Stimulated activated CD4-positive, alpha-beta T cell treated with anti-CD3 and anti-CD28 coated beads, Interleukin-4, amount 100 ng/mL, for 48 hours (primary cell): ENCODE measurements at places on chromosomes 5 and 9.

- no peak for DNase-seq
Observed at GRCh38 chr5:30880514-30880913, 313.0 kb upstream of the CDH6 start.

DNA sequence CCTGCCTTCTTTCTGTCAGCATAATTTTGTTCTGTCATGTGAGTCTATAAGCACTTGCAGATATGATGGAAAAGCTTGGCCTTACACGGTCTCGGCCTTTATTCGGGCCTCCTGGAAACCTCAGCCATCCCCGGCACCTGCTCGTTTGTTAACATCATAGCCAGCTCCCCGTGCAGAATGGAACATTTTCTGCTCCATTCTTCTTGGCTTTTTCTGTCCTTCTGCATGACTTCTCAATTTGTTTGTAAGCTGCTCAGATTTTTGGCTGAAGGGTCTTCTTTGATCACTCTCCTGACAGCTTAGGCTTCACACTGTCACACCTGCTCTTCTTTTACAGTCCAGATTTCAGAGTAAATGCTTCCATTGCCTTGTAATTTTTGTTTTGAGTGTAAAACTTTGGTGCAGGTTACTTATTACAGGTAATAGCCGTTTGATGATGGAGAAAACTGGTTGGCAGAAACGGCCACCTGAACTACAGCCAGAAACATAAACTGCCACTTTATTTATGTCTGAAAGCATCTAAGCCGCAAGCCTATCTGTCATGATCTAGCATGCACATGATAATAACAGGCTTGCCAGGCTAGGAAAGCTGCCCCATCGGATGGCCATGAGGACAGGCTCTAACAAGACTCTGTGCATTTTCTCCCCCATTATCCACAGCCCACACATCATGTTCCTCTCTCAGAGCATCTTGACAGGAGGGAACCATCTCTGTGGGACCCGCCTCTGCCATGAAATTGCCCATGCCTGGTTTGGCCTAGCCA, 197.0 kb downstream of the AOPEP start:
- DNase-seq = no peak

- DNase-seq = no peak
Observed at GRCh38 chr5:163585206-163585605, 79.8 kb downstream of the MAT2B start.

DNA sequence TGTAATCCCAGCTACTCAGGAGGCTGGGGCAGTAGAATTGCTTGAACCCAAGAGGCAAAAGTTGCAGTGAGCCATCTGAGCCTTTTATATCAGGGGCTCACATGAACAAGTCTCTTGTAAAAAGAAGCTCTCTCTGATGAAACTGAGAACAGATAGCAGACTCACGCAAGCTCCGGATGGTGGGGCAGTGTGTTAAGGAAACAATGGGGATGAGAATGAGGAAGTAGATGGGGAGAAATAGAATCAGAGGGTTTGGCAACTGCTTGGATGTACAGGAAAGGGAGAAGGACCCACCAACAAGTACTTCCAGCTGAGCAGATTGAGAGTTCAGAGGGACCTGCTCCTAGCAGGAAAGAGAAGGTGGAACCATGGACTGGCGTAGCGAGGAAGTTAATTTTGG, 18.6 kb downstream of the TMEM252 start:
- no peak for DNase-seq

DNA sequence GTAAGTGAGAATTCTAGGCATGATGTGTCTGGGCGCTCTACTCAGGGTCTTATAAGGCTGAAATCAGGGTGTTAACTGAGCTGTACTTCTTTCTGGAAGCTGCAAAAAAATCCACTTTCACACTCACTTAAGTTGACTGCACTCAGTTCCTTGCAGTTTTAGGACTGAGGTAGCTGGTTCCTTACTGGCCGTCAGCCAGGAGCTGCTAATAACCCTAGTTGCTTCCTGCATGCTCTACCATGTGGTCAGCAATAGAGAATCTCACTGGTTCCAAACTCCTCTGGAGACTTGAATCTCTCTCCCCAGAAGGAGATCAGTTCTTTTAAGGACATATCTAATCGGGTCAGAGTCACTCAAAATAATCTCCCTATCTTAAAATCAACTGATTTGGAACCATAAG, 911.2 kb downstream of the EFNA5 start:
- no peak for DNase-seq

DNA sequence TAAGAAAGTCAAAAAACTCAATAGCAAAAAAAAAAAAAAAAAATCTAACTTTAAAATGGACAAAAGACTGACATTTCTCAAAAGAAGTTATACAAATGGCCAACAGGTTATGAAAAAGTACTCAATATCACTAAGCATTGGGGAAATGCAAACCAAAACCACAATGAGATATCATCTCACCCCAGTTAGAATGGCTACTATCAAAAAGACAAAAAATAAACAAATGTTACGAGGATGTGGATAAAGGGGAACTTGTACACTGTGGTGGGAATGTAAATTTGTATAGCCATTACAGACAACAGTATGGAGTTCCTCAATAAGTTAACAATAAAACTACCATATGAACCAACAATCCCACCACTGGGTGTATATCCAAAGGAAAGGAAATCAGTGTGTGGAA, 37.2 kb downstream of the ENC1 start:
- DNase-seq = no peak

DNA sequence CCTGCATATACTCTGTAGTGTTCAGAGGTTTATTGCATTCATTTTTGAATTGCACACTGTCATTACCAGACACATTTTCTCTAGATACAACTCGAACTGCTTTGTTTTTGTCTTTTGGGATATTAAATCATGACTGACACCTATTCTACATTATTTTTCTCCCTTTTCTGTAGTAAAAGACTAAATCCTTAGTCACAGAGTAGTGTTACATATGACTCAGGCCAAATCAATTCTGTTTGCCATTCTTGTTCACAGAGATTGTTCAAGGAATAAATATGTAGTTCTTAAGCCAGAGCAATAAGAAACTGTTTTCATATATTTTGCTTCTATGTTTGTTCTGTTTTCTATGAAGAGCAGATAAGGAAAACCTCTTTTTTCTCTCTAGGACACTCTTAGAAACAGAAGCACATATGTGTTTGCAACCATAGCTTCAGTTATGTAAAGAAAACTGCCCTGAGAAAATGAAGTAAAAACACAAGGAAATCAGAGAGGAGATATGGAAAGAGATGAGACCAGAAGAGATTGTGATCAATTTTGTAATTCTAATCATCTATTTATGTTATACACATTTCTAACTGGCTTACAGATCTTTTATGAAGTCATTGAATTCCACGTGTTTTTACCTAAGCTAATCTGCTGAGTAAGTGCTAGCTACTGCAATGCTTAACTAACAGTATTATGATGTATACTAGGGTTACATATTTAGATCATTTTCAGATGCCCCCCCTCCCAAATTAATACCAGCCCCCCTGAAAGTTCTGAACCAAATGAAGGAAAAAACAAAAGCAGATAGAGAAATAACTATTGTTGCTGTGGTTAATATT, 1995.6 kb upstream of the CDH6 start:
- no peak for DNase-seq

DNA sequence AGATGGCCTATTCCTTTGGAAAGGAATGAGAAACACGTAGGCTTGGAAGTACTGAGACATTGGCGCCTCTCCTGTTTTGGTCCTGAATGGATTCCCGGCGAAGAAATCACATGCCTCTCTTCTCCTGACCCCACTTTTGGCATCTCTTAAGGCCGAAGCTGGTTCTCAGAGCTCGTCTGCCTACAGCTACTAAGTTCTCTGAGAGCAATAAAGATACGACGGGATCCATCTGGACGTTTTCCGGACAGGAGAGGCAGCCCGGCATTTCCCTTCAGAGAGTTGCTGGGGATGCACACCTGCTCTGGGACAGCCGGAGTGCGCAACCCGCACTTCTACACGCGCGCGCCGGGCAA, 336.8 kb upstream of the PUM3 start:
- DNase-seq = no peak

DNA sequence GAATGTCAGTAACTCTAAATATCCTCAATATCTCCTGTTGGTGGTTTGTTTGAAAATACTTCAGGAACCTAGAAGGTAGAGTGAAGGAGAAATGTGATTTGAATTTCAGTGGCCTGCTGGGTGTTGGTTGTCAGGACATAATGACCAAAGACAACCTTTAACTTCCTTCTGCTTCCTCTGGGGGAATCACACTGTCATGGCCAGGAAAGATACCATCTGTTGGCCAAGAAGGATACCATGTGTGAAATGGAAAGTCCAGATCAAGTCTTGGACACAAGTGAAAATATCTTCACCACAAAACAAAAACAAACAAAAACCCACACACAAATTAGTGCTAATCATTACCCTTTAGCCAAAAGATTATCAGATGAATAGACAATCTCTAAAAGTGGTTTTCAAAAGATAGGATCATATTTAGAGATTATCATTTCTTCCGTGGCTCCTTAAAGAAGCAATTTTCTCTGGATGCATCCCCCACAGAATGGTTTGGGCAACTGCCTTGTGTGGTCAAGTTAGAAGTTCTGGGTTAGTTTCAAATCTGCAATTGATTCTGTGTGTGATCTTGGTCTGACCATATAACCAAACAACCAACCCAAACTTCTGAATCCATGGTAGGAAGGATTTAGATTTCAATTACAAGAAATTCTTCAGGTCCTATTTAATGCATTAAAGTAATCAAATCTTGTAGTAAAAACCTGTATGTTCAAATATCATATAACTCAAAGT, 1.6 kb downstream of the C1QTNF3 start:
- no peak for DNase-seq

GRCh38 chr5:111280282-111280951, 56.2 kb downstream of the CAMK4 start:
- DNase-seq = no peak

GRCh38 chr5:44868541-44868940, 59.8 kb downstream of the MRPS30 start:
- DNase-seq = no peak

DNA sequence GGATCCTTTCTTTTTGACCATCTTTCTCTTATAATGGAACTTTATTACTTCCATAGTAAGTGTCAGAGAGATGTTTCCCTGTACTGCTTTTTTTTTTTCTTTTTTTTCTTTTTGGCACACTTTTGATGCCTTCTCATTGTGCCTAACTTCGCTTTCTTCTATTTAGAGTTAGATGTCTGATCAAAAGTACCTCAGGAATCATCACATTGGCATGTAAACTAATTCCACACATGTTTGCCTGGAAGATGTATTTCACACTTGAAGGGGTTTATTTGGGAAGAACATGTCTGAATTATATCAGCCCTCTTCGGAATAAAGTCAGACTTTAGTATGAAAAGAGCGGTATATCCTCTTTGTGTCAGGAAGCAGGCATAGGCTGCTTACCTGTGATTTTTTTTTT, 35.1 kb downstream of the SMARCA2 start:
- DNase-seq = no peak

DNA sequence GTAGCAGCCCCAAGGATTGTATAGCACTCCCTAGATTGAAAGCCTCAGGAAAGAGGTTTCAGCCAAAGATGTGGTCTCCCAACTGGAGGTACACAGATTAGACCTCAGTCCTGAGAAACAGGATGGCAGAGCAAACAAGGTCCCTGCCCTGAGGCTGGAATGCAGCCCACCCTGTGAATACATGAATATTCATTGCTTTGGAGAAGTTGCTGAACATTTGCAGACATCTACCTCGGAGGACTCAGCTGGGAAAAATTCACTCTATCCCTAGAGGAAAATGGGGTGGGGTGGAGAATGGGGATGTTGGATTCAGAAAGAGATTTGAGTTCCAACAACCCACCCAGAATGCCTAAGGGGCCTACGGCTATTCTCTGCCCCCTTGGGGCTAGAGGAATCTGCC, 129.4 kb downstream of the SLIT3 start:
- DNase-seq = no peak

DNA sequence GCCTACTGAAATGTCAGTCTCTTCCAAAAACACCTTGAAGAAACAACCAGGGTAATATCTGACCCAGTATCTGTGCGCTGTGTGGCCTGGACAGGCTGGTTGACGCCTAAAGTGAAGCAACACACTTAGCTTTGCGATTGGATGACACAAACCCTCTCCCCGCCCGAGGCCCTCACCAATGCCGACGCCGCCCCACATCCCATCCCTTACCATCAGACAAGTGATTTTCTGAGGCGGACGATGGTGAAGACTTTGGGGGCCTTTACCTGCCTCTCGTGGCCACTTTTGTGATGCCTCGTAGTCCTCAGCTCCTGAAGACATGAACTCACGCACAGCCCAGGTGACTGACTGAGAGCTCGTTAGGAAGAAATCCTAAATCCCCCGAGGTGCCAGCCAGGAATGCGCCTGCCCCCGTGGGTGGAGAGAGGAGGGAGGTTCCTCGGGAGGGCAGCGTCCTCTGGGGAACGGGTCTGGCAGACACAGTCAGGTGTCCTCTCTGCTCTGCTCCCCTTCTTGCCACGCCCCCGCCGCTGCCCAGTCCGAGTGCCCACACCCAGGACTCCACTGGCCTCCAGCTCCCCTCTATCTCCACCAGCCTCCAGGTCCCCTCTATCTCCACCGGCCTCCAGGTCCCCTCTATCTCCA, 31.0 kb upstream of the RXRA start:
- no peak for DNase-seq

- no peak for DNase-seq
Observed at GRCh38 chr5:5671823-5672222, 249.3 kb downstream of the ICE1 start.

GRCh38 chr5:119651486-119651885, 22.1 kb downstream of the FAM170A start:
- DNase-seq = no peak

- no peak for DNase-seq
Observed at GRCh38 chr5:158684469-158684868, 415.2 kb downstream of the EBF1 start.

DNA sequence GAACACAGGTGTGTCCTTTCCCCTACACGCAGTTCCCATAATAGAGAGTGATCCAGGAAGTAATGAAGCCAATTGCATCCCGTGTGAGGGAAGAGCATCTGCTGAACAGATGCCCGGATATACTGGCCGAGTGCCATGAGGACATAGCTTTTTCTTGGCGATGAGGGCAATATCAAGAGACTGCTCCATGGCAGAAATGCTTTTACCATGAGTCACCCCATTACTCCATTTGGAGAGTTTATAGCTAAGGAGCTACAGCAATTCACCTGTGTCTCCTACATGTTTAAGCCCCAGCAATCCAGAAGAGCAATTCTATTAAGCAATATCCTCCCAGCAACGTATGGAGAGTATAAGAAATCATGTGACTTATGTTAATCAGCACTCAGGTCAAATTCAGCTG, 222.0 kb upstream of the KLF4 start:
- no peak for DNase-seq

- DNase-seq = no peak
Observed at GRCh38 chr9:127876764-127877562, 512 bp downstream of the AK1 start.

GRCh38 chr5:132262882-132263547, 5.5 kb downstream of the PDLIM4 start:
- DNase-seq = no peak
